ENCODE measurements at places on chromosomes 2 and 18. TPM values are rescaled to one million over a fixed set of nuclear protein-coding genes. Genes with fewer than 3 reads are reported as not detected.

GRCh38 chr2:155043097-155043496 is 344.6 kb downstream of the KCNJ3 start:
- no peak overlapping the region for H3K4me3 ChIP-seq
- no peaks in the 10 kb centered on the region for H3K27me3 ChIP-seq
- H3K36me3 ChIP-seq, result no peaks in the 10 kb centered on the region

GRCh38 chr2:112996635-112997034 is 8.6 kb upstream of the IL36A start:
- H3K27me3 ChIP-seq, result no peaks in the 10 kb centered on the region
- no peak overlapping the region for H3K27ac ChIP-seq
- no peak overlapping the region for H3K4me3 ChIP-seq
- no peaks in the 10 kb centered on the region for H3K4me1 ChIP-seq

DNA sequence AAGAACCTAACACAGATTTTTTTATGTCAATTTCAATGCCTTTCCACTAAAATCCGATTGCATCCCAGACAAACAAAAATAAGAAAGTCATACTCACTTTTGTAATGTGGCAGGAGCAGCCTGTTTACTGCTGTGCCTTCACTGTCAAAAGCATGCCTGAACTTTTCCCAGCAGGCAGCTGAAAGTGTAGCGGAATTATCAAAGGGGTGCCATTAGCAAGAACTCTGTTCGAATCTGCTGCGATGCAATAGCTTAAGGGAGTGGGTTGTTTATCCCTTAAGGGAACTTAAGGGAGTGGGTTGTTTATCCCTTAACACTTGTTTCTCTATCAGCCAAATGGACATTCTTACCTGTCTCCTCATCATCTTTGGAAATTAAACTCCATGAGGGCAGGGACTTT is 243.5 kb downstream of the PAX3 start:
- no peaks in the 10 kb centered on the region for H3K4me1 ChIP-seq
- H3K27ac ChIP-seq, result no peak overlapping the region
- H3K4me3 ChIP-seq, result no peak overlapping the region
- H3K27me3 ChIP-seq, result no peaks in the 10 kb centered on the region
- H3K36me3 ChIP-seq, result no peaks in the 10 kb centered on the region
- DNase-seq, result no peak

Gene MGAT4A
- 0.08 TPM for polyA plus RNA-seq

DNA sequence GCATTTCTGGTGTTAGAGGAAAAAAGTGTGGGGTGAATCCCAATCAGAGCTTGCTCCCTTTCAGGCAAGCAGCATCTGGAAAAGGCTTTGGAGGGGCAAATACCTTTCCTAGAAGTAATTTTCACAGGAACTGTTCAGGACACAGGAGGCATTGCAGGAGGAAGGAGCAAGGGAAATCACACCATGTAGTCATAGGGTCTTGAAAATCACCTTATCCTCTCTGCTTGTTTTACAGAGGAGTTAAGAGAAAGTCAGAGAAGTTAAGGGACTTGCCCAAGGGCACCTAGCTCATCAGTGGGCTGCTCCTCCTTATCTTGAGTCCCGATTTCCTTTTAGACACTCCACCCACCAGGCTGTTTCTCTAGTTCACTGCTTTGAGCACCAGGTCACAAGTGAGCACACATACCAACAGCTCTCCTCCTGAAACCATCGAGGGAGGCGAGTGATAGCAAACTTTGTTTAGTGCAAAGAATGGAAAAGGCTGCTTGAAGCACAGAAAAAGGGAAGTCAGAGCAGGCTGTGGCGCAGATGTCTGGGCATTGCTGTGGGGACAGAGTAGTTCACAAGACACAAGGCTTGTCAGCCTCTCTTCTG is 89.2 kb upstream of the CXCR4 start:
- no peak for DNase-seq
- H3K27ac ChIP-seq, result no peak overlapping the region
- H3K4me1 ChIP-seq, result no peaks in the 10 kb centered on the region
- H3K27me3 ChIP-seq, result no peaks in the 10 kb centered on the region
- no peaks in the 10 kb centered on the region for H3K36me3 ChIP-seq

Gene FIGN
- 1.3 TPM for polyA plus RNA-seq

- no peak overlapping the region for H3K27ac ChIP-seq
- peaks cover 2% of the 10 kb centered on the region for H3K4me1 ChIP-seq
- DNase-seq, result peak; percentile 12
Measured at GRCh38 chr2:178070824-178071223, 1.8 kb downstream of the PDE11A start.

GRCh38 chr18:23424616-23425015 is 28.5 kb upstream of the RIOK3 start:
- H3K4me3 ChIP-seq, result no peak overlapping the region
- no peaks in the 10 kb centered on the region for H3K36me3 ChIP-seq
- H3K27ac ChIP-seq, result no peak overlapping the region

DNA sequence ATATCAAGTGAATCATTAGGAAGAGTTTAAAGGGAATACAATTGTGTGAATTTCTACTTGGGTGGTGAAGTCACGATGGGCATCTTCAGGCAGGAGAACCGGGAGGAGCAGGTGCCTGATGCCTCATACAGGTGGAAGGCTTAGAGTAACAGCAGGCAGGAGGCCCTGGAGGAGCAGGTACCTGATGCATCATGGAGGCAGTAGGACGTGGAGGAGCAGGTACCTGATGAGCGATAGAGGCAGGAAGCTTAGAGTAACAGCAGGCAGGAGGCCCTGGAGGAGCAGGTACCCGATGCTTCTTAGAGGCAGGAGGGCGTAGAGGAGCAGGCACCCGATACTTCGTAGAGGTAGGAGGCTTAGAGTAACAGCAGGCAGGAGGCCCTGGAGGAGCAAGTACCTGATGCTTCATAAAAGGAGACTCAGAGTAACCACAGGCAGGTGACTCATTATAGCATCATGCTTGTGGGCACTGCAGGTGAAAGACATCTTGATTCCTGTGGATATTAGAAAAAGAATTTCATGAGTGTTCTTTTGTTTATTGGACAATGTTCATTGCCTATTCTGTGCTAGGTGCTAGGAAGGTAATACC is 133.9 kb downstream of the ATP9B start:
- H3K36me3 ChIP-seq, result no peaks in the 10 kb centered on the region
- H3K4me3 ChIP-seq, result no peak overlapping the region
- no peaks in the 10 kb centered on the region for H3K27me3 ChIP-seq
- no peaks in the 10 kb centered on the region for H3K4me1 ChIP-seq

Gene SP140
- polyA plus RNA-seq, result 0.17 TPM

Gene HEATR5B
- polyA plus RNA-seq, result 11.5 TPM

DNA sequence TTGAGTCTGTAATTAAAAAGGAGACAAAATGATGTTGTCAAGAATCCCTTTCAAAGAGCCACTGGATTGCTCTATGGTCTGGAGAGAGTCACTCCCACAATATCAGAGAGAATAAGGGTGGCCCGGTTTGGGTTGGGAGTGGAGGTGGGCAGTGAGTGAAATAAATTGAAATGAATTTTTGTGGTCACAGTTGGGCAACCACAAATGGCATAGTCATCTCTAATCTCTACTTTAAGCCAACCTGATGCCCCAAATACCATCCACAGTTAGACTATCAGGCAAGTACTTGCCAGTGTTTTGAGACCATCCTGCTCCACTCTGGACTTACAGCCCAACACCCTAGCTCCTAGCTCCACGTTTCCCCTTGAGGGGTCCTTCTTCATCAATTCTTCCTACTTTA is 559.7 kb downstream of the BCL11A start:
- H3K4me1 ChIP-seq, result no peaks in the 10 kb centered on the region
- H3K4me3 ChIP-seq, result no peak overlapping the region
- H3K36me3 ChIP-seq, result no peaks in the 10 kb centered on the region
- DNase-seq, result no peak

Gene ACKR3
- polyA plus RNA-seq, result 1.5 TPM

DNA sequence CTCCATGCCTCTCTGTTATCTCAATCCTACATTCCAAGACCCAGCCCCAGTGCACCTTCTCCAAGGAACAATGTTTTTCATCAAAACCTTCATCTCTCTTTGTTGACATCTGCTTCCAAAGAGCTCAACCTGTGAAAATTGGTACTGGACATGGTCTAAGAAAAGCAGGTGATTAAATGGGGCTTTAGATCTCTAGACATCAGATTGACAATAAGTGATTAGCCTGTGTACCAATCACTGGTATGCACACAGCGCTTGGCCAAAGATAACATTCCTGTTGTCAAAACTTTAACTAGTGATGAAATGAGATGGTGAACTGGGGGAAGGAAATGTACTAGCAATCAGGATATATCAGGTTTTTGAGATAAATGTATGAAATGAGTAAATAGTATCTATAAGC is 183.3 kb downstream of the TDRD15 start:
- H3K27ac ChIP-seq, result no peak overlapping the region
- H3K36me3 ChIP-seq, result no peaks in the 10 kb centered on the region
- no peaks in the 10 kb centered on the region for H3K4me1 ChIP-seq
- no peaks in the 10 kb centered on the region for H3K27me3 ChIP-seq

- DNase-seq, result peak; percentile 54
- H3K27me3 ChIP-seq, result no peaks in the 10 kb centered on the region
- H3K4me3 ChIP-seq, result no peak overlapping the region
Measured at GRCh38 chr2:98515250-98515991, 70.8 kb downstream of the INPP4A start.

GRCh38 chr18:13418013-13418710 is 199.6 kb downstream of the LDLRAD4 start:
- H3K4me1 ChIP-seq, result no peaks in the 10 kb centered on the region
- no peak overlapping the region for H3K27ac ChIP-seq
- no peak for DNase-seq
- no peaks in the 10 kb centered on the region for H3K27me3 ChIP-seq
- H3K4me3 ChIP-seq, result no peak overlapping the region

DNA sequence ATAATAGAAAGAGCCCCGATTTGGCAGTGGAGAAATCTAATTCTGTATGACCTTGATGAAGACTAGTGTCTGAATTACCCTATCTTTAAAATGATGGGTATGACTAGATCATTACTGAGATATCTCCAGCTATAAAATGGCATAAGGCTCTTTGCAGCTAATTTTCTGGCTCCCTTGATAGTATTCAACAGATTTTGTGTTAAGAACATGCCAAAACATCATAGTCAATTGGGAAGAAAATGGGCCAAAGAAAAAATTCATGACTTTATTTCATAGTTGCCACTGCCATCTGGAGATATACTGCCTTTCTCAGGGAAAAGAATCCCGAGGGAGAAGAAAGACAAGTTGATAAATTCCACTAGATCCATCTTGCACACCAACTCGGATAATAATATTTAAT is 1618.7 kb downstream of the LRP1B start:
- no peaks in the 10 kb centered on the region for H3K36me3 ChIP-seq
- no peak overlapping the region for H3K27ac ChIP-seq
- no peak for DNase-seq
- H3K27me3 ChIP-seq, result no peaks in the 10 kb centered on the region
- H3K4me3 ChIP-seq, result no peak overlapping the region

DNA sequence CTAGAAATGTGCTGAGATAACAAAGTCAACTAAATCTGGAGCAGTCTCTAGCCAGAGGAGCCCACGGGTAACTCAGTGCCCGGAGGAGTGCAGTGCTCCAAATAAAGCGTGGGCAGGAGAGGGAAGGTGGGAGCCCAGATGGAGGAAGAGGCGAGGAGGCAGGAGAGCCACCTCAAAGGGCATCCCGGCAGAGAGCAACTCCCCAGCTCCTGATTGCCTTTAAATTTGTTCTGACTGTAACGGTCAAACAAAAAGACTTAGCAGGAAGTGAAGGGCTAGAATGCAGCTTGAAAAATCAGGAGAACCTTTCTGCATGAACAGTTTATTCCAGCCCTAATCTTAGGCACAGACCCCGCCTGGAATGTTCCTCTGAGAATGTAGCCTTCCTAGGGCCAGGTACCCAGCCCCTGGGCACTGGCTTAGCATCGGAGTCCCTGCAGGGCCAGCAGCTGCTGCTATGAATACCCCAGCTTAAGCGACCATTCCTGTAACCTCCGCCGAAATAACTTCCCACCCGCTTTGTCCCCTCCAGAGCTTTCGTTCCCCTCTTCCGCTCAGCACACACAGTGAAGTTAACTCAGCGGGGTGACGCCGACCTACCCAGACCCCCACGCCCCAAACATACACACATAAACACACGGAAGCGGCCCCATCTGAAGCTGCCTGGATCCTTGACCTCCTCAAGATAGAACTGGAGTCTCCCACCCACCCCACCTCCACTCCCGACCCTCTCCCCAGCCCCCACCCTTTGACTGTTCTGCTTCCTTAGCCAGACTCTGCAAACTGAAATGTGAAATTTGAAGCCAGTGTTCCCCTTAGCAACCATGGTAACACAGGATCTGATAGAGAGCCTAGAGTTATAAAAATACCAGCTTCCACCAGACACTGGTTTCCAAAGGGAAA is 123.2 kb downstream of the SMAD7 start:
- peak overlapping the region; percentile 39 for H3K27ac ChIP-seq
- H3K4me3 ChIP-seq, result peak overlapping the region; percentile 9
- peaks cover 15% of the 10 kb centered on the region for H3K4me1 ChIP-seq
- DNase-seq, result peak; percentile 72
- H3K36me3 ChIP-seq, result no peaks in the 10 kb centered on the region

DNA sequence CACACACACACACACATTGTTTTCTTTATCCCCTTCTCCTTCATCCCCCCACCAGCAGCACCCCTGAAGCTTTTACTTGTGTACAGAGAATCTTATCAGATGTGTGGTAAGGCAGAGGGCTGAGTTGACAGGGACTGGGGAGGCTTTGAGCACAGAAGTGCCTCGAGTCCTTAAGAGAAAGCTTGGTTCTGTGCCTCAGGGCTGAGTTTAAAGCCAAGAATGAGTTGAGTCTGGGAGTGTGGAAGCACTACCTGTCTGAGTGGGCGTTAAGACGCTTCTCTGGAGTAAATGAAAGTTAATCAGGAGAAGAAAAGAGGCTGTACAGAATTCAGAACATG is 2.7 kb downstream of the ID2 start:
- H3K27ac ChIP-seq, result peak overlapping the region; percentile 39
- peak; percentile 22 for DNase-seq
- no peaks in the 10 kb centered on the region for H3K36me3 ChIP-seq

Gene SLC11A1
- 0.03 TPM for polyA plus RNA-seq

DNA sequence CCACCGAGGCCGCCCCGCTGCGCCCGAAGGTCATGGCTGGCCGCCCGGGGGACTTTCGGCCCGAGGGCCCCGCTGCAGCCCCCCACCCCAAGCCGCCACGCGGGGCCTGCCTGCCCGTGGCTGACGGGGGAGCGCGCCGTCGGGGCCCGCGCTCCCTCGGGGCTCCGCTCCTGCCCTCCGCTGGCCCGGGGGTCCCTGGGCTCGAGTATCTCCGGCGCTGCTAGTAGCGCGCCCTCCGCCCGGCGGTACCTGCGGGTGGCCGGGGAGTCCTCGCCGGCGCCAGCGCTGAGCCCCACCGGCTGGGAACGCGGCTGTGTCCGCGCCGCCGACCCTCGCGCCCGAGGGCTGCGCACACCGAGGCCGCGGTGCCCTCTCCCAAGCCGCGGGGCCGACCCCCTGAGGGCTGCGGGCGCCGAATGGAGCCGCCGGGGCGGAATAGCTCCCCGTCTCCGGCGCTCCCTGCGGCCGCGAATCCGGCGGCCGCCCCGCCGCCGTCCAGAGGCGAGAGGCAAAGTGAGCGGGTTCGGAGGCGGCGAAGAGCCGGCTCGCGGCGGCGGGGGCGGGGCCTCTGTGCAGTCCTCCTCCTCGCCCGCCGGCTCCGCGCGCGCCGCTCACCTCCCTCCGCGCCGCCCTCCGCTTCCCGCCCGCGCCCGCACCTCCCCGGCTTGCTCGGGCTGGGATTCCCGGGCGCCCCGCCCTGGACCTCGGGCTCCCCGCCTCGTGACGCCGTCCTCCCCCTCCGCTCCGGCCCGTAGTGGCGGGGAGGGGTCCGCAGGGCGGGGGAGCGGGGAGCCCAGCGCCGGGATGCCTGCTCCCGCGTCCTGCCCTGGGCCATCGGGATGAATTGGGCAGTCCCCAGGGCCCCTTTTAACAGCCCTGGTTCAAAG is at the start of gene KCNG3:
TSS of gene KCNG3 (minus strand) at position 515 of the 887 bp plus-strand sequence. CDS start at position 34, 481 bp downstream.
- H3K4me1 ChIP-seq, result peaks cover 2% of the 10 kb centered on the region
- H3K36me3 ChIP-seq, result no peaks in the 10 kb centered on the region
- H3K4me3 ChIP-seq, result peak within 1 kb of the TSS; percentile 51
- peak; percentile 22 for DNase-seq
